NCI-H187 treated with DMSO at 0.1 percent for 48 hours (cell line): ENCODE measurements at places on chromosomes 2 and 18.

DNA sequence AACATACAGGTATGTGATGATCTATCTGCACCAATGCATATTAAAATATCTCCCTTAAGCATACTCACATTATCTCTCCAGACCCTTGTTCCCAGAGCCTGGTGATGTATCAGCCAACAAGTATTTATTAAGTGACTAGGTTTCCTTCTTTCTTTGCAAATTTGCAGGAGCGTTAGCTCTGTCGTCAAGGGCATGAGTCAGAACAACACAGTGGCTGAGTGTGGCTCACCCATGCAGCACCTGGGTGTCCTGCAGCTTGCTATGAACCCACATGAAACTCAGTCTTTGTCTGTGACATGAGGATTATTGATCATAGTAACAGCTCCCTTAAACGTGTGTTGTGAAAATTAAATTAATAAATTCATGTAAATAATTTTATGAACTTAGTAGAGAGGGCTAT is 96.6 kb downstream of the PIEZO2 start:
- DNase-seq = no peak

- no peak for DNase-seq
Measured at GRCh38 chr2:80303909-80304837, at the start of gene LRRTM1. Gene LRRTM1 (minus strand): TSS chr2:80304752. CDS start chr2:80303819, 933 bp downstream.

GRCh38 chr2:211730215-211730614 is 808.4 kb downstream of the ERBB4 start:
- no peak for DNase-seq

DNA sequence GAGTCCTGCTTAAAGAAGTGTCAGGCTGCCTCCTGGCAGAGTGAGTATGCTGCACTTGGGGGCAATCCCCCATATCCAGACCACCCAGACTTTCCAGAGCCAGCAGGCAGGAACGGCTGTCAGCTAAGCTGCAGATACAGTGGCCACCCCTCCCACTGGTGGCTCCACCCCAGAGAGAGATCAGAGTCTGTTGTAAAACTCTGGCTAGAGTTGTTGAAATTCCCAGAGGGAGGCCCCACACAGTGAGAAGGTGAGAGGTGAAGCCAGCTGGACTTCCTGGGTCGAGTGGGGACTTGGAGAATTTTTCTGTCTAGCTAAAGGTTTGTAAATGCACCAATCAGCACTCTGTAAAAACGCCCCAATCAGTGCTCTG is 533.8 kb upstream of the ACVR2A start:
- DNase-seq = no peak

DNA sequence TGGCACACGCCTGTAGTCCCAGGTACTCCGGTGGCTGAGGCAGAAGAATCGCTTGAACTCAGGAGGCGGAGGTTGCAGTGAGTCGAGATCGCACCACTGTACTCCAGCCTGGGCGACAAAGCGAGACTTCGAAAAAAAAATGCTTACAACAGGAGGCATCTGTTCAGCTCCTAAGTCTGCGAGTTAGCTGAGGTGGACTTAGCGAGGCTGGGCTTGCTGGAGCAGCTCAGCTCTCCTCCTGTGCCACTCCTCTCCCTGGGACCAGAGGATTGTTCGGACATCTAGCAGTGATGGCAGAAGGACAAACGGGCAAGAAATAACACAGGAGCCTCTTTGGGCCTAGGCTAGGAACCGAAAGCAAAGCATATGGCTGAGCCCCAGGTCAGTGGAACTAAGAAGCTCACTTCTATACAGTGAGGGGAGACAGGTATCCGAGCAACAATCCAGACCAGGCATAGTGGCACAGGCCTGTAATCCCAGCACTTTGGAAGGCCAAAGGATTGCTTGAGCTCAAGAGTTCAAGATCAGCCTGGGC is 260.1 kb downstream of the GLI2 start:
- DNase-seq = no peak

GRCh38 chr2:181589779-181590178 is 67.1 kb downstream of the CERKL start:
- DNase-seq = no peak

DNA sequence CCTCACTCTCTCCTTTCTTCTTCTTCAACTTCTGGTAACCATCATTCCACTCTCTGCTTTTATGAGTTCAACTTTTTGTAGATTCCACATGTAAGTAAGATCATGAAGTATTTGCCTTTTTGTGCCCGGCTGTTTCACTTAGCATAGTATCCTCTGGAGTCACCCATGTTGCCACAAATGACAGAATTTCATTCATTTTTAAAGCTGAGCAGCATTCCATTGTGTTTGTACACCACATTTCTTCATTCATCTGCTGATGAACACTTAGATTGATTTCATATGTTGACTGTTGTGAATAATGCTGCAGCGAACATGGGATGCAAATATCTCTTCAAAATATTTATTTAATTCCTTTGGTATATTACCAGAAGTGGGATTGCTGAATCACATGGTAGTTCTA is 133.6 kb upstream of the ERBB4 start:
- no peak for DNase-seq

DNA sequence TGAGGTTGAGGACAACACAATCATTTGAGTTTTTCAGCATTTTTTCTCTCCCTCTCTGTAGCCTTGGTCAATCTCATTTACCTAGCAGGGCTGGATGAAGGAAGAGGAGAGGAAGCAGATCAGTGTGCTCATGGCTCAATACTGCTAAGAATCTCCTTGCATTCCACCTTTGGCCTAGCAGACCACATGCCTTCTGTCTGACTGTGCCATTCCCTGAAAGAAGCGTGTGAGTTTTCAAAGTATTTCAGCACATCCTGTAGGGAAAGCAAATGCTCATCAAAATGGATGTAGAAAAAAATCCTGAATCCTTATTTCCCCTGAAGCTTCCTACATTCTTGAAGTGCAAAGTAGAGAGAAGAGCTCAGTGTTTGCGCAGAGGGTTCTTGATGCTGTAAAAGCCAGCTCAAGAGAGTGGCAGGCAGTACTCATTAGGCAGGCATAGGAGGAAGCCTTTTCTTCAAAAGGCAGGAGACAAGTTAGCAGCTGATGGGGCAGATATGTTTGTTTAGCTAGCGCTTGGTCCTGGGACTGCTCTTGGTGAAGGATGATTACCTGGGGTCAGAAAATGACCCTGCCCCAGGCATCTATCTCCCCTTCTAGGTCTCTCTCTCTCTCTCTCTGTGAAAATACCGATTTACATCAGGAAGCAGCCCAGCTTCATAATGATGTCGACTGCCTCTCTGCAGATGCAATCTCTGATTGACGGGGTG is 14.4 kb upstream of the PIK3C3 start:
- DNase-seq = no peak

DNA sequence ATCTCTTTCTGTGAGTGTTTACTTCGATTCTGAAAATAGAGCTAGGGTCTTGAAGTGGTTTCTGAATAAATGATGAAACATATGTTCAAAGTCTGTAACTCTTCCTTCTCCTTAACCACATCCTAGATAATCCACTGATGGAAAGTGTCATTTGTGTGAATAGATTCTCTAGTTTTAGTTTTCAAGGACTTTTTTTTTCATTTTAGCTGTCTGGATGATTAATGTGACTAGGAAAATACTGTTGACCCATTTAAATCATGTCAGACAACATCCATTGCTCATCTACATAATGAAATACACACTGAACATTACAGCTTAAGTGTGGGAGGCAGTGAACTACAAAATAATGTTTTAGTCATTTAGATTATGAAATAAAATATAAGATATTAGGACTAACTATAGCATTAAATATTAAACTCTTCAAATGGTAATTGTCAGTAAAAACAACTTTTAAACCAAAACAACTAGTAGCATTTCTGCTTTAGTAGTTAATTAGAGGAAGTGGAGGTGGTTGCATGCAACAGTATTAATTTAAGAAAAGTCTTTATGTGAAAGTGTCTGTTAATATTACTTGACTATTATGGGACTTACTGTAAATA is 39.1 kb upstream of the DLX1 start:
- DNase-seq = no peak

DNA sequence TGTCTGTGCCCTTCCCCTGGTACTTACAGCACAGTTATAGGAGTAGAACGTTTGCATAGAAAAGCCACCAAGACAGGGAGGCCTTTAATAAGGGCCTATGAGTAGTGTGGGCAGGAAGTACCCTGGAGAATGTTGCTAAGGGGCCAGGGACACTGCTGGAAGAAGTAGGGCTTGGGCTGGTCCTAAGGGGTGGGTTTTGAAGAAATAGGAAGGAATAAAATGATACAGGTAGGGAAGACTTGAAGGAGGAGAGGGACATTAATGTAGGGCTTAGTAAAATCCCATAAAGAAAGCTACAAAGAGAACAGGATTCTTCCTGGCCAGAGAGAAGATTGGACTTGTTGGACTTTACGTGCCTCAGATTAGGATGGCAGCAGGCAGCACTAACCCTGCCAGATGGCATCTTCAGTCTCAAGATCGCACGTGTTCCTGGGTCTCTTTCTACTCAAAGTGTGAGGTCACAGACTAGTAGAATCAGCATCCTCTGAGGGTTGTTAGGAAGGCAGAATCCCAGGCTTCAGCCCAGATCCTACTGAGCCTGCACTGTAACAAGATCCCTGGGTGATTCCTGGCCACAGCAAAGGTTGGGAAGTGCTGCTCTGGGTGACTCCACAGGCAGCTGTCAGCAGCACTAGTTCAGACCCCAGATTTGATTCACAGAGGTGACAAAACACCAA is 39.2 kb downstream of the EPAS1 start:
- no peak for DNase-seq

DNA sequence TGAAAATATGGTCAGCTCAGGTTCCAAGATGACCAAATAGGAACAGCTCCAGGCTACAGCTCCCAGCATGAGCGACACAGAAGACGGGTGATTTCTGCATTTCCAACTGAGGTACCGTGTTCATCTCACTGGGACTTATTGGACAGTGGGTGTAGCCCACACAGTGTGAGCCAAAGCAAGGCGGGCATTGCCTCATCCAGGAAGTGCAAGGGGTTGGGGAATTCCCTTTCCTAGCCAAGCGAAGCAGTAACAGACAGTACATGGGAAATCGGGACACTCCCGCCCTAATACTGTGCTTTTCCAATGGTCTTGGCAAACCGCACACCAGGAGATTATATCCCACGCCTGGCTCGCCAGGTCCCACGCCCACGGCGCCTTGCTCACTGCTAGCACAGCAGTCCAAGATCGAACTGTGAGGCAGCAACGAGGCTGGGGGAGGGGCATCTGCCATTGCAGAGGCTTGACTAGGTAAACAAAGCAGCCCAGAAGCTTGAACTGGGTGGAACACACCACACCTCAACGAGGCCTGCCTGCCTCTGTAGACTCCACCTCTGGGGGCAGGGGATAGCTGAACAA is 57.5 kb downstream of the WDPCP start:
- DNase-seq = no peak

GRCh38 chr2:134776836-134777235 is 58.0 kb upstream of the TMEM163 start:
- no peak for DNase-seq

- no peak for DNase-seq
Measured at GRCh38 chr2:25587361-25587760, 86.0 kb downstream of the DTNB start.

DNA sequence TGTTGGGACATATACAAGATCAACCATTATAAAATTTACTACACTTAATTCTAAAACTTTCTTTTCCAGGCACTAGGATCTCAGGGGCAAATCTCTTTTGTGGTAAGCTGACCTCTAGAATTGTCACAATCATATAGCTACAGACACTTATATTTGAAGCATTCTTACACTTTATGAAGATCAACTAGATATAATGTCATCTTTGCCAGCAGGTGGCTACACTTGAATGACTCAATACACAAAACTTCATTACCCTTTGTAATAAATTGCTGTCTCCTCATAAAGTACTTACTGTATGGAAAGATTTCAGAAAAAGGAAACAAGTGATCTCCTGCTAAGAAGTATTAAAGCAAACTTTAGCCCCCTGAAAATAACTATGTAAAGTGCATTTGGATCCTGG is 77.8 kb downstream of the RDH14 start:
- no peak for DNase-seq

- no peak for DNase-seq
Measured at GRCh38 chr2:217950401-217950871, 52.4 kb downstream of the TNS1 start.

DNA sequence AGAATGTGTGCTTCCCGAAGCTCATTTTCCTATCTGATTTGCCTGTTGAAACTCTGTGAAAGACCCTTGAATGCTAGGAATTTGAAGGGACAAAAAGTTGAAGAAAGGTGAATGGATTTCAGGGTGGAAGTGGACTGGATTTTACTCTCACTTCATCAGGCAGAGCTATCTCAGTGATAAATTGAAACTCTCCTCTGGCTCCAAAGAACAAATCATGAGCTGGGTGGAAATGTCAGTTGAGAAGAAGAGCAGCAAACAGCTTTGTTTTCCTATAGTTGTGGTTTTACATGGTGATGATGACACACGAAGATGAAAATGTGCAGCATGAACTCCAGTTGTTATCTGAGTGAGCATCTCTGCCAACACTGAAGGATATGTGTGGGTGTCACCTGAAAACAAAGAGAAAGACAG is 34.4 kb downstream of the CD28 start:
- DNase-seq = no peak

GRCh38 chr2:20421988-20422370 is 24.9 kb upstream of the RHOB start:
- DNase-seq = no peak

GRCh38 chr2:88874063-88874657 is 182.7 kb downstream of the RPIA start:
- no peak for DNase-seq

DNA sequence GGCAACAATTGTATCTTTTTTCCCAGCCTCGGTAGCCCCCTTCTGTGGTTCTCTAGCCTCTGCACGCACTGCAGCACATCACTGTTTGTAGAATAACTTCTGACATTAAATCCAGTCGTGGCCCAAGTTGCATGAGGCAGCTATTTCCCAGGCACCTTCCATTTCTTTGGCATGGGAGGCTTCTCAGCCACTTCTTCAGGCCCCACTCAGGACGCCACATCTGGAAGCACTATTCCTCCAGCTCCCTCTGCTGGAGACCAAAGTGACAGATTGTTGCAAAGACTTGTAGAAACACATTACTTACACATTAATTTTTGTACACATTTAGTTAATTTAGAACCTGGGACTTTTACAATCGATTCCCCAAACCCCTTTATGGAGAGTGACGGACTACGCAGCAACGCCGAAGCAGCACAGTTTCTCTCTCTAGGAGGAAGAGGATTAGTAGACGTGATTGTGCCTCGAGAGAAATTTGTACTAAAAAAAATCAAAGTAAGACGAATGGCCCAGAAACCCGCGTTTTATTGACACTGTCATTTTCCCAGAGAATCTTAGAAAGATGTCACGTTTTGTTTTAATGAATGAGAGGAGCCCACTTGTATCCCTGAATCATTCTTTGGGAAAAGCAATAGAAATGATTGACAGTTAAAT is 57.8 kb upstream of the RGPD5 start:
- no peak for DNase-seq

DNA sequence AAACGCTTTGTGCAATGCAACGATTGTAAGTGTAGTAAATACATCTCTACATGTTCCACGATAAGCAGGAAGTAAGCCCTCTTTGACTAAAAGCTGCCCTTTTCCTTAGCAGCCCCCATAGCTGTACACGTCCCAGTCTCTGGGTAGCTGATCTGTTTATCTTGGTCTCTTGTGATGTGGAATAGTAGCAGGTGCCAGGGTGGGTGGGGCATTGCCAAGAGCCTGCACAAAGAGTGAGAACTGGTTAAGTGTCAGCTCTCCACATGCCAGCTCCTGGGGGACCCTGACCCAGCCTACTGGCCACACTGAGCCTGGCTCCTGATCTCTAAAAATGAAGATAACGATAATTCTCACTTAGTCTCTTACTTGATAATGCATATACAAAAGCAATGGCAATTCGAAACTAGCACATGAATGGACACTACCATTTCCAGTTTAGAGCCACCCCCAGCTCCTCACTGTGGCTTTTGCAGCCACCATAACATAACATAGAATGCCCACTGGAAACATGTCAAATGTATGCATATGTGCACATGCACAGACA is 92.3 kb downstream of the MYT1L start:
- DNase-seq = no peak
